ENCODE measurements at places on chromosomes 6 and 20. TPM values are rescaled to one million over a fixed set of nuclear protein-coding genes. Genes with fewer than 3 reads are reported as not detected.

TAGAP gene
- 0.07 TPM for total RNA-seq

ARMC12 gene
- not detected for total RNA-seq

BPIFB4 gene
- not detected for total RNA-seq

PACRG gene
- total RNA-seq = not detected

VGLL2 gene
- not detected for total RNA-seq

CTCFL gene
- total RNA-seq = not detected

IL20RA gene
- not detected for total RNA-seq

NT5DC1 gene
- total RNA-seq = 13.8 TPM

TNFRSF21 gene
- total RNA-seq = 34.2 TPM

NECAB3 gene
- total RNA-seq = 3.5 TPM

TINAG gene
- not detected for total RNA-seq
